GM23248 (cell line): ENCODE measurements at places on chromosomes 2 and 18. TPM values are rescaled to one million over a fixed set of nuclear protein-coding genes. Genes with fewer than 3 reads are reported as not detected.

GRCh38 chr2:82139979-82140611 is 1835.5 kb upstream of the LRRTM1 start:
- no peak for DNase-seq

DNA sequence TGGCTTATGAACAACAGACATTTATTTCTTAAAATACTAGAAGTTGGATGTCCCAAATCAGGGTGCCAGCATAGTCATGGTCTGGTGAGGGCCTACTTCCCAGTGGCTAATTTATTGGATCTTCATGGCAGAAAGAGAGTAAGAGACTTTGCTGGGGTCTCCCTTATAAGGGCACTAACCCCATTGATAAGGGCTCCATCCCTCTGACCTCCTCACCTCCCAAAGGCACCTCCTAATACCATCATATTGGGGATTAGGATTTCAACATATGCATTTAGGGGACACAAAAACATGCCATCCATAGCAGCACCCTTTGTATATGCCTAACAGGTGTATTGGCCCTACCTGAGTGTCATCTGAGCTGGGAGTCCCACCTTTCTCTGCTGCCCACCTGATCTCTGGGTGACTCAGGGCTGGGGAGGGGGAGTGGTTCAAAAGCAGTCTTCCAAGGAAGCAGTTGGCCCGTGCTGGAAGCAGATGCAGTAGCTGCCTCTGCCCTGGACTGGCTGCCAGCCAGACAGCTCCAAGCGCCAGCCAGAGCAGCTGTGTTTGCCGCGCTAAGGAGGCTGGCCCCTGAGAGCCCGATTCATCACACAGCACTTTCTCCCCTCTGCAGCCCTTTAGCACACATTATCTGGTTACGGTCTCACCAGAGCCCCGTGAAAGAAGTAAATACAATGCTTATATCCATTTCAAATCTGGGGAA is 84.6 kb downstream of the SMAD7 start:
- DNase-seq, result peak; percentile 71

- DNase-seq, result no peak
Measured at GRCh38 chr2:143146366-143146765, 17.1 kb downstream of the ARHGAP15 start.

GRCh38 chr18:8713691-8714090 is 8.3 kb downstream of the MTCL1 start:
- DNase-seq, result no peak

DNA sequence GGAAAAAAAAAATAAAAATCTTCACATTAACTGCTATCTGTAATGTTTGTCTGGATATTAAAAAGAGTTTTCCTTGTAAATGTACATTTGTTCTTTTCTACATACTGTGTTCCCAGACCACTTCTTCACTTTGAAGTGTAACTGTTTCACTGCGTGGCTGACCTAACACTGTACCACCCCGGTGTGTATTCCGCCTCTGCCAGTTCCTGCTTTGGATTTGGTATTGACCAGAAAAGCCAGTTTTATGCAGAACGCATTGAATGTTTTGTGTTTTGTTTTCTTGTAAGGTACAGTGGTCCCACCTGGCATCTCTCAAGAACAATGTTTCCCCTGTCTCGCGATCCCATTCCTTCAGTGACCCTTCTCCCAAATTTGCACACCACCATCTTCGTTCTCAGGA is 128.2 kb upstream of the IL1R2 start:
- DNase-seq, result no peak

UNC80 gene
- total RNA-seq, result not detected in 2 replicates
